ENCODE measurements at places on chromosomes 7 and 10. TPM values are rescaled to one million over a fixed set of nuclear protein-coding genes. Genes with fewer than 3 reads are reported as not detected.
A peak's percentile ranks its signal among the peaks of the same experiment; 100 is the strongest.

Gene BMPR1A
- 31.6 TPM for total RNA-seq

Gene NPC1L1
- total RNA-seq, result not detected

Gene KCP
- total RNA-seq, result 0.03 TPM

Gene VAX1
- 1.3 TPM for total RNA-seq

Gene FAM13C
- total RNA-seq, result 0.21 TPM

Gene BUD23
- 142 TPM for total RNA-seq

Gene CHCHD1
- total RNA-seq, result 46.8 TPM

DNA sequence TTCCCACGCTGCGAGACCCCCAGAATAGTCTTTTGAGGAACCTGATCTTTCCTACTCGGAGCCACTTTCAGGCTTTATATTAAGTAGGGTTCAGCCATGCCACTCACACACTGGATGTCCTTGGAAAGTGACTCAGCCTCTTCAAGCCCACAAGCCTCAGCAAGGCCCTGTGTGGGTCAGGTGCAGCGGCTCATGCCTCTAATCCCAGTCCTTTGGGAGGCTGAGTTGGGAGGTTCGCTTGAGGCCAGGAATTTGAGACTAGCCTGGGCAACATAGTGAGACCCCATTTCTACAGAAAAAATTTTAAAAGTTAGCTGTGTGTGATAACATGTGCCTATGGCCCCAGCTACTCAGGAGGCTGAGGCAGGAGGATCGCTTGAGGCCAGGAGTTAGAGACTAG is 119.7 kb upstream of the TNRC18 start:
- no peak for DNase-seq

- no peak for DNase-seq
Measured at GRCh38 chr7:150842716-150843115, 9.6 kb upstream of the AOC1 start.

DNA sequence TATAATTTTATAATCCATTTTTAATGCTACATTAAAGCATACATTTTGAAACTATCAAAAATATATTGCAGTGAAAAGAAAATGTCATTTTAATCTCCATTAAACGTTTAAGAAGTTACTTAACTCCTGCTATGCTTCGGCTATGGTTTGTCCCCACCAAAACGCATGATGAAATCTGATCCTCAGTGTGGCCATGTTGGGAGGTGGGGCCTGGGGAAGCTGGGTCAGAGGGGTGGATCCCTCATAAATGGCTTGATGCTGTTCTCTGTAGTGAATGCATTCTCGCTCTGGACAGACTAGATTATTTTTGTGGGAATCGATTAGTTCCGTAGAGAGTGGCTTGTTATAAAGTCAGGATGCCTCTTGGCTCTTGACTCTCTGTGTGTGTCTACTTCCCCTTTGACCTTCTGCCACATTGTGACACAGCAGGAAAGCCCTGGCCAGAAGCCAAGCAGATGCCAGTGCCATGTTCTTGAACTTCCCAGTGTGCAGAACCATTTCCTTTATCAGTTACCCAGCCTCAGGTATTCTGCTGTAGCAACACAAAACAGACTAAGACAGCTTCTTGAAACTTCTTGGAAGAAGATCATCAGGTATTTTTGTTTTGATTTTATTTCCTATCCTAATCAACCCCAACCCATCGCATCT is 77.8 kb downstream of the TCERG1L start:
- no peak for DNase-seq

GRCh38 chr10:51783941-51784340 is 84.5 kb upstream of the CSTF2T start:
- no peak for DNase-seq

DNA sequence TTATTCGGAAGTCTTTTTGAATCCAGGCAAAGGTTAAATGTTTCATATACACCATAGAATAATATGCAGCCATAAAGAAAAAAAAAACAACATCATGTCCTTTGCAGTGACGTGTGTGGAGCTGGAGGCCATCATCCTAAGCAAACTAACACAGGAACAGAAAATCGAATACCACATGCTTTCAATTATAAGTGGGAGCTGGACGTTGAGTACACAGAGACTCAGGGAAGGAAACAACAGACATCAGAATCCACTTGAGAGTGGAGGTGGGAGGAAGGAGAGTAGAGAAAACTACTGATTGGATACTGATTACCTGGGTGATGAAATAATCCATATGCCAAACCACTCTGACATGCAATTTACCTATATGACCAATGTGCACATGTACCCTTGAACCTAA is 293.4 kb downstream of the KLF6 start:
- no peak for DNase-seq

DNA sequence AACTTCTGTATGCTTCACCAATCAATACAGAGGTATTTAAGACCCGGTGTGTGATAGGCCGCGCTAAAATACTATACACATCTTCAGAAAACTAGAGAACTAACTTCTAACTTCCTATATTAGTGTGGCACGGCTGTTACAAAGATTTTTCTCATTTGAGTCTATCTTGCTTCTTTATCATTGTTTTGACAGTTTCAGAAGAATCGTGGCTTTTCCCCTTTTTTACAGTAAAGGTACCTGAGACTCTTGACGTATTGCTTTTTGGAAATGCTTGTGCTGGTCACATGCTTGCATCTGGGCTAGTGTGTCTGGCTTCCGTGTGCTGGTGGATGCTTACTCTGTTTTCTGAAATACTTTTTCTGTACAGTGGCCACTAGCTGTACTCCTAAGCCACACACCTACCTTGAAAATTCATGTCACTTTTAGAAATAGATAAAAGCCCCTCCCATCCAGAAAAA is 12.7 kb downstream of the IKZF1 start:
- DNase-seq, result no peak

DNA sequence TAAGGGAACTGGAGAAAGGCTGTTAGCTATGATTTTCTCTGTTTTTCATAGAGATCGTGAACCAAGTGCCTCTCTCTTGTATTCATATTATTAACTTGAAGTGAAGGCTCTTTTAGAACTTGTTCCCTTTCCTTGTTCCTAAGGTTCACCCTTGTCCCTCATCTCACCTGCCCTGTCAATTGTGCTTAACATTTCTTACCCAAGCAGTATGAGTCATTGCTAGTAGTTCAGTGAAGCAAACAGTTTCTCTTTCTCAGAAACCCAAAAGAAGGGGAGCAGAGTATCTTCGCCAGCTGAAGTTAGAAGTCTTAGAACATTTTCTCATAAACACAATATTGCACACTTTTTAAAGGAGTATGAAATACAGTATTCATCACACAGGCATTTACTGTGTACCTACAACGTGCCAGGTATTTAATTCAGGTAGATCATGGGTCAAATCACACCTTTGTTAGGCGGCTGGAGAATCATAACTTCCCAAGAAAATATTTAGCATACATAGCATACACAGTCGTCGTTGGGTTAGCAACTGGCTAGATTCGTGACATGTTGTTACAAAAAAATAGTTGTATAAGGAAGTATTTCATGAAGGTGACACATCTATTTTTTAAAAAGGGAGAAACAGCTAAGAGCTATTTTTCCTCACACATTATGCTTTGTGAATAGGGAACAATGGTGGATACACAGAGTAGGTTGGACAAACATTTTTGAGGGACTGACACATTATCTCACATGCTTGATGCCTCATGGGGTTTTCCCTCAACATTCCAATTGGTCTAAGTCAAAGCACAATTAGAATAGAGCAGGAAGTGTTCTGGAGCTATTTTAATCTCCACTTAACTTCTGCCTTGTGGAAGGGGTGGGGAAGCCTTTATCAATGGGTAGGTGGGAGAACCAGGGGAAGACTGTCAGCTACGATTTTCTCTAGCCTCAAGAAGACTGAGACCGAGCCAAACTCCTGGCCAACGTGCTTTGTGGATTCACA is 13.2 kb downstream of the HDAC9 start:
- peak; percentile 98 for DNase-seq

- peak; percentile 74 for DNase-seq
Measured at GRCh38 chr7:128304212-128304611, 39.5 kb downstream of the RBM28 start.

DNA sequence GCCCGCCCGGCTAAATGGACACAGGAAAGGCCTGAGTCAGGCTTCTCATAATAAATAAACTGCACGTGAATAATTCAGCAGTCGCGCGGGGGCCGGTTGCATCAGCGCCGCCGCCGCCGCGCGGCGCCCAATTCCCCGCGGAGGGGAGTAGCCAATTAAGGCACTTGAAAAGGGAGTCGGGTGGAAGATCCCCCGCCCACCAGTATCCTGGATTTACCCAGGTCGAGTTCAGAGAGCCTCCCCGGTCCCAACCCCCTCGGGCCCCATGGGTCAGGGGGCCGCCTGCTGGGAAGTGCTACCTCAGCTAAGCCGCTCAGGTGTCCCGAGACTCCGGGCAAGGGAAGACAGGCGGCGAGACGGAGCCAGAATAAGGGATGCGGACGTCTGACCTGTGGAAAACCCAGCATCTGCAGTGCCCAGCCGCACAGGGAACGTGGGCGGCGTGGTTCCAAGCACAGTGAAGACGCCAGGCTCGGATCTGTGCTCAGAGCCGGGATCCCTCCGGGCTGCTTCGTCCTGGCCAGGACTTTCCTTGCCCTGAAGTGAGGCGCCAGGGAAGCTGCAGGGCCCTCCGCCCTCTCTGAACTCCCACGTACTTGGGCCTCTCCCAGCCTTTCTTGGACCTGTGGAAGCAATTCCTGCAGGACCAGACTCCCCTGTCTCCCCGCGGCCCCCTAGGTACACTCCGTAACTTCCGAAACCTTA is 7.3 kb upstream of the LBX1 start:
- DNase-seq, result no peak

GRCh38 chr10:46328853-46329689 is 42.3 kb downstream of the ANTXRL start:
- peak; percentile 53 for DNase-seq

- no peak for DNase-seq
Measured at GRCh38 chr7:78368771-78369170, 570.2 kb downstream of the PHTF2 start.

DNA sequence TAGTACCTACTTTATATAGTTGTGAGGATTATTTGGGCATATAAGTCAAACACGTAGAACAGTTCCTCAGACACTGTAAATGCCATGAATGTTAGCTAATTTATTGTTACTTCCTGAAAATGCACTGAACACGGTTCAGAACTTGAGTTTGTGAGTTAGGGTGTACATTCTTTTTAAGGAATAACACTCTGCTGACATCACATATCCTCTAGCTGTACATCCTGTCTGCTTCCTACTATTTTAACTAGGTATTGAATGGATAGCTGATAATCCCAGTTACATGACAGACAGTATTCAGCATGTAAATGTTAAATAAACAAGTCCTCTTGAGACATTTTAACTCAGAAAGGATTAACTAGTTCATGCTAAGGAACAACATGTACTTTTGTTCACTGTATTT is 16.0 kb downstream of the SAMD8 start:
- DNase-seq, result no peak

DNA sequence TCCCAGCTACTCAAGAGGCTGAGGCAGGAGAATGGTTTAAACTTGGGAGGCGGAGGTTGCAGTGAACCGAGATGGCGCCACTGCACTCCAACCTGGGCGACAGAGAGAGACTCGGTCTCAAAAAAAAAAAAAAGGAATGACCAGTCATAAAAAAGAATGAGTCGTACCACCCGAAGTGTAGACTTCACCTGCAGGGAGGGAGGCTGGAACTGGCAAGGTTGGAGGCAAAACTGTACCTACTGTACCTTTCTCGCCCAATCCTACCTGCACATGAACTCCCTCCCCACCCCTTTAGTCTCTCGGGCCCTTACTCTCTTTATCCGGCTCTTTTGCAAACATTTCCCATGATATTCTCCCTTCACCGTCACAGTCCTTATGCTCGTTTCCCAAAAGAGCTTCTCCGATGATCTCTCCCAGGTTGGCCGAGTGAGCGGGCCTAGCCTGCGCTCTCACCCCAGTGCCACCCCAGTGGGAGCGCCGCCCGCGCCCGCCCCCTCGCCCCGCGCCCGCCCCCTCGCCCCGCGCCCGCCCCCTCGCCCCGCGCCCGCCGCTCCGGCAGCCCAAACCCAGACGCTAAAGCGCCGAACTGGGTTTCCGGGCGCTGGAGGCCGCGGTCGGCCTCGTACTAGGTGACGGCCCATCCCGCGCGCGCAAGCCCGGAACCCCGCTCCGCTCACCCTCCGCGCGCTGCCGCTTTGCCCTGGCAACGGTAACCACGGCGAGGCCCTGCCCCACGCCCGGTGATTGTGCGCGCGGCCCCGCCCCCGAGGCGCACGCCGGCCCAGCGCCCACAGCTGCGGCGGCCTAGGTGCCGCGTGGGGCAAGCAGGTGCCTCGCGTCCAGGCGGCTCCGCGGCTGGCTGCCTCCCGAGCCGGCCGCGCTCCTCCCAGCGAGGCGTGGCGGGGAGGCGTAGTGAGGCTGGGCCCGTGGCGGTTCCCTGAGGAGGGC is at the start of gene SMKR1:
TSS of gene SMKR1 (plus strand) at position 772 of the 948 bp plus-strand sequence. CDS start 294 bp downstream, outside the sequence.
- peak; percentile 58 for DNase-seq

- no peak for DNase-seq
Measured at GRCh38 chr7:50355817-50356178, 51.3 kb downstream of the IKZF1 start.

- DNase-seq, result peak; percentile 46
Measured at GRCh38 chr10:54402576-54402975, 398.5 kb downstream of the PCDH15 start.

GRCh38 chr7:86784765-86785164 is 141.1 kb downstream of the GRM3 start:
- no peak for DNase-seq

GRCh38 chr10:3720228-3721019 is 64.6 kb downstream of the KLF6 start:
- no peak for DNase-seq

DNA sequence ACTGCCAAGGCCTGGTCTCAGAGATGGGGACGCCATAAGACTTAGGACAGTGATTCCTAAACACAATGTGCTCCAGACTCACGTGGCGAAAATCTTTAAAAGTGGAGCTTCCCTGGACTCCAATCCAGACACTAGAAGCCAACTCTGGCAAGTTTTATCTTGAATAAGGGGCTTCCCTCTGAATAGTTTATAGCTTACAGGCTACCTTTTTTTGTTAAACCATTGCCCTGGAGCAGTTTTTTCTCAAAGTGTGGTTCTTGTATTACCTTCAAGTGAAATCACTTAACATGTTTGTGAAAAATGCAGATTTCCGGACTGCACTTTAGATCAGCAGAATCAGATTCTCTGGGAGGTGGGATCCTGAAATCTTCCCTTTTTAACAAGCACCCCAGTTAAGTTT is 171.7 kb upstream of the PHF14 start:
- no peak for DNase-seq

- no peak for DNase-seq
Measured at GRCh38 chr10:11654659-11655058, 43.2 kb upstream of the USP6NL start.

GRCh38 chr7:88401009-88401623 is 94.4 kb upstream of the STEAP4 start:
- peak; percentile 69 for DNase-seq

- DNase-seq, result no peak
Measured at GRCh38 chr7:50591480-50592438, 26.6 kb upstream of the DDC start.

- DNase-seq, result peak; percentile 21
Measured at GRCh38 chr10:128739930-128740329, 613.7 kb upstream of the MKI67 start.

GRCh38 chr7:132614428-132615318 is 38.4 kb upstream of the PLXNA4 start:
- no peak for DNase-seq

GRCh38 chr7:70678621-70679251 is 453.2 kb upstream of the GALNT17 start:
- no peak for DNase-seq
